ENCODE measurements at places on chromosomes 3 and 15. TPM values are rescaled to one million over a fixed set of nuclear protein-coding genes. Genes with fewer than 3 reads are reported as not detected.

- no peak for DNase-seq
These were observed 81.2 kb downstream of the CHD2 start for GRCh38 chr15:92981333-92981732.

DNA sequence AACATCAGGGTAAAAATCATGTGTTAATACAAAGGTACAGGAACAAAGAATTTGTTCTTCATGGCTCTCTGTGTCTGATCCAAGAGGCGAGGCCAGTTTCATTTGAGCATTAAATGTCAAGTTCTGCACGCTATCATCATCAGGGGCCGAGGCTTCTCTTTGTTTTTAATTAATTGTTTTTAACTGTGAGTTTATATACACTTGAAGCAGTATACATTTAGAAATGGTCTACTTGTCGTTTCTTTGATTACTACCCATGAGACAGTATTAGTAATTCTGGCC is 21.2 kb upstream of the OCA2 start:
- no peak for DNase-seq

Gene CDC25A
- total RNA-seq: 14.9 TPM

GRCh38 chr3:64972793-64973192 is 285.0 kb upstream of the ADAMTS9 start:
- DNase-seq: no peak

DNA sequence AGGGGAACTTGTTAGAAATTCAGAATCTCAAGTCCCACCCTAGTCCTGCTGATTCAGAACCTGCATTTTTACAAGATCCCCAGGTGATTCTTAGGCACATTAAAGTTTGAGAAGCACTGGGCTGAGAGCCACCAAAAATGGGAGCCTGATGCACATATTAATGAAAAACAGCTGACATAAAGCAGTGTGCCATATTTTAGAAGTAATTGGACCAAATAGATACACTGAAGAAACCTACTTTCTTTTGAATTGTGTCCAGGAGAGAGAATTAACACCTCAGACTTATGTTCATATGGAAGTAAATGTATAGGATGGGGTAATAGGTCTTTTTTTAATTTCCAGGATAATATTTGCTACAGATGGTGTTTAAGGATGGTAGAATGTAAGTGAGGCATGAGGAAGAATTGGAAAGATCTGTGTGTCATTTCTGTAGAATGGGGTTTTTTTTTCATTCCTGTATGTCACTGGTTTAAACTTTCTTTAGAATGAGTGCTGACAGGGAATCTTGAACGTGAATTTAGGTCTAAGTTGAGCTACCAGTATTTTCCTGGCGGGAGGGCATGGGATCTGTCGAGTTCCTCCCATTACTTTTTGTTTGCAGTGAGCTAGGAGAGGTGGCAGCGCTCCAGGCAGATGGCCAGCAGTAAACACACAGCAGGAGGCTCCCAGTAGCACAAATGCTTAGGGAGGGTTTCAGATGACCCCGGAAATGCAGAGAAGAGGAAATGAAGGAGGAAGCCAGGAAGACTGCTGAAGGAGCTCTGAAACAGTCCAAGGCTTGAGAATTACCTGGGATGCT is 185.6 kb downstream of the PLCL2 start:
- no peak for DNase-seq

GRCh38 chr3:105763659-105764036 is 105.2 kb downstream of the CBLB start:
- no peak for DNase-seq

- no peak for DNase-seq
These were observed 301.8 kb upstream of the PROK2 start for GRCh38 chr3:72086743-72087087.

Gene MYL3
- total RNA-seq: not detected

Gene PYGO1
- total RNA-seq: 11.8 TPM

- DNase-seq: no peak
These were observed 4.5 kb downstream of the RNF168 start for GRCh38 chr3:196499061-196499460.

- no peak for DNase-seq
These were observed 807.2 kb upstream of the CFAP20DC start for GRCh38 chr3:59856934-59857460.

GRCh38 chr15:79349525-79349924 is 38.6 kb downstream of the TMED3 start:
- DNase-seq: no peak

DNA sequence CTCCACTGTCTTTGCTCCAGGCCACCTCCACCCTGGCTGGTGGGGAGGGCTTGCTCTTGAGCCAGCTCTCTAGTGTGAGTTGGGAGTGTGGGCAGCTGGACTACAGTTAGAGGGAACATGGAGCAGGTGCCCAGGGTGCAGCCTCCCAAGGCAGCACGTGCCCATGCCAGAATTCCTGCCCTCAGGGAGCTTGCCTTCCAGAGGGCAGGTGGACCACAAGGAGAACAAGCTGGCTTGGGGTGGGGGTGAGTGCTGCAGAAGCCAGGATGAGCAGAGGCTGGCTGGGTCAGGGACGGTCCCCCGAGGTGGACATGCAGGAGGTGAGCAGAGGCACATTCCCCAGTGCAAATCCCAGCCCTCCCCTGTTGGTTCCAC is 89.5 kb downstream of the VGLL4 start:
- DNase-seq: no peak

Gene SCN11A
- total RNA-seq: not detected

- DNase-seq: no peak
These were observed 3.2 kb downstream of the TNIK start for GRCh38 chr3:171456765-171457606.

Gene B3GNT5
- total RNA-seq: 0.21 TPM

DNA sequence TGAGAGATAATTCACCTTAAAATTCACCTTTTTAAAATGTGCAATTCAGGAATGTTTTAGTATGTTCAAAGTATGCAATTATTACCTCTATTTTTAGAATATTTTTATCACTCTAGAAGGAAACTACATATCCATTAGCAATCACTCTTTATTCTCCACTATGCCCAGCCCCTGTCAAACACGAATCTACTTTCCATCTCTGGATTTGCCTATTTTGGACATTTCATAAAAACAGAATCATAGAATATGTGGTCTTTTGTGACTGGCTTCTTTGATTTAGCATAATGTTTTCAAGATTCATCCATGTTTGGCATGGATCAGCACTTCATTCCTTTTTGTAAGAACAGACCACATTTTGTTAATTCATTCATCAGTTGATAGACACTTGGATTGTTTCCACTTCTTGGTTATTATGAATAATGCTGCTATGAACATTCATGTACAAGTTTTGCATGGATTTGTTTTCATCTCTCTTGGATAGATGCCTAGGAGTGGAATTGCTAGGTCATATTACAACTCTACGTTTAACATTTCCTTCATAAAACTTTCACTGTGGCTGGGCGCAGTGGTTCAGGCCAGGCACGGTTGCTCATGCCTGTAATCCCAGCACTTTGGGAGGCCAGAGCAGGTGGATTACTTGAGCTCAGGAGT is 12.7 kb downstream of the HMCES start:
- DNase-seq: no peak

GRCh38 chr3:125959317-125960065 is 9.5 kb upstream of the ROPN1B start:
- DNase-seq: no peak

DNA sequence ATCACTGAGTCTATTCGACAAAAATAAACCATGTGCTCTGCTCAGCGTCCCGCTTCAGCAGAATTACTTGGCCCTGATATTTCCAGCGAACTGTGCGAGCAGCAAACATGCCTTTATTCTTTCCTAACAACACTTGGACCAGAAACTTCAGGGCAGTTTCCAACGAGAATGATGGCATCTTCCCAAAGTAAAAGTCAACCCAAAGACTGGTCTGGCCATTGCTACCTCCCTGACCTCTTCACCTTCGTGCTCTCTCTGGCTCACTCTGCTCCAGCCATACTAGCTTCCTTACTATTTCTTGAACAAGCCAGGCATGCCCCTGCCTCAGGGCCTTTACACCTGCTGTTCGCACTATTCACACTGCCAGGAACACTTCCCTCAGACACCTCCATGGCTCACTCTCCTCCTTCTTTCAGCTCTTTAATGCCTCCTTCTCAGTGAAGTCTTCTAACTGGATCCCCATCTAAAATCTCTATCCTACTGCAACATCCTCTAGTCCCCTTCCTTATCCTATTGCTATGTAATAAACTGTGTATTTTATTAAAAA is 6.3 kb downstream of the HOMER2 start:
- DNase-seq: no peak

Gene SV2B
- 0.18 TPM for total RNA-seq

Gene SLC38A3
- 0.42 TPM for total RNA-seq
